ENCODE measurements at places on chromosomes 16 and 17.

DNA sequence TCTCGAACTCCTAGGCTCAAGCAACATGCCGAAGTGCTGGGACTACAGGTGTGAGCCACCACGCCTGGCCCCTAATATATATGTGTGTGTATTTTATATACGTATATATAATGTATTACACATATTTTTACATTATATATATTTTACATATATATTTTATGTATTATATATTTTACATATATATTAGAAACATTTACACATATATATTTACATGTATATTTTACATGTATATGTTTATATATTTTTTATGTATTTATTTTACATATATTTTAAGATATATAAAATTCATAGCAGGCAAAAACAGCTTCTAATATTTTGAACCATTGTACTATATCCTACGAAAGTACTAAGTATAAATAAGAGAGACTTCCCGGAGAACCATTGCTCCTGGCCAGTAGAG is 455.1 kb downstream of the XYLT1 start:
- DNase-seq, result no peak

GRCh38 chr17:62713086-62713881 is 85.8 kb downstream of the MRC2 start:
- no peak for DNase-seq

- no peak for DNase-seq
These were observed 53.3 kb downstream of the HLF start for GRCh38 chr17:55318081-55318480.

GRCh38 chr16:11319529-11320146 is 25.6 kb upstream of the RMI2 start:
- no peak for DNase-seq

DNA sequence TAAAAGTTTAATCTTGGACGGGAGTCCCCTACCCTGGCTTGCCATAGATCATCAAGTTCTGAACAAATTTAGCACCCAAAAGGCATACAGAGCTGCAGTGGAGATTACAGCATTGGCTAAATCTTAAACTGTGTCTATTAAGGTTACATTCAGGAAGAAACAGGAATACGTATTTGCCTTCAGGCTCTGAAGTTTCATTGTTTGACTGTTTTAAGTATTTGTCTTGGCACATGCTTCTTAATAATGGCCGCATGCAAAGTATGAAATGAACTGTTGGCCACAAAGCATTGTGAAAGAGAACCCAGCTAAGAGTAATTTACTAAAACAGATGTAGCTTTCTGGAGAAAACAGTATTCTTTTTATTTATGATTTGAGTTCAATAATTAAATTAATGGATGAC is 63.9 kb upstream of the CNEP1R1 start:
- DNase-seq, result no peak

GRCh38 chr17:82648742-82649331 is 593 bp upstream of the WDR45B start:
- peak; percentile 21 for DNase-seq

DNA sequence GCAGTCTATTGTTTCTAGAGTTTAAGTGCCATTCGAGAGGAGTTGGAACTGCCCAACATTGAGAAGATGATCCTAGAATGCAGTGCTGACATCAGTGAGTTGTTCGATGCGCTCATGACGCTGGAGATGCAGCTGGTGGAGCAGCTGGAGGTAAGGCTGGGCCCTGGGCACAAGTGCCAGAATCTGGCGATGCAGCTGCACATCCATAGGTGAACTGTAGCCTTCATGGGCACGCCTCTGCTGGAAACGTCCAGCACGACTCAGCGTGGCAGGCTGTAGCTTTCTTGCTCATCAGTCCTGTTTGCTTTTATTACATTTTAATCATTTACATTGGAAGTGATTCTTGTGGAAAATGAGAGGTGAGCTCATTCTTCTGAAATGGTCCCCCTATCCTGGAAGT is 31.7 kb downstream of the DRC3 start:
- no peak for DNase-seq

DNA sequence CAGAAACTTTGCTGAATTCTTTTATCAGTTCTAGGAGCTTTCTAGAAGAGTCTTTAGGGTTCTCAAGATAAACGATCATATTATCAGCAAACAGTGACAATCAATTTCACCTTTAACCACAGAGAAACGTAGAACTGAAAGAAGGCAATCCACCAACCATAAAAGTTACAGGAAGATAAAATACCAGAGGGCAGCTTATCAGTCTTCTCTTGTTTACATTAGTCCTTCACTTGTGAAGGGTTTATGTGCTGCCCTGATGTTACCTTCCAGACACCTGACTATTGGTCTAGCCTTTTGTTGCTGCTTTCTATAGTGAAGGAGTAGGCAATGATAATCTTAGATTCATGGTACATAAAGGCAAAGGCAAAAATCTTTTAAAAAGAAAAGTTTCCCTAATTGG is 73.2 kb upstream of the EFCAB3 start:
- no peak for DNase-seq

DNA sequence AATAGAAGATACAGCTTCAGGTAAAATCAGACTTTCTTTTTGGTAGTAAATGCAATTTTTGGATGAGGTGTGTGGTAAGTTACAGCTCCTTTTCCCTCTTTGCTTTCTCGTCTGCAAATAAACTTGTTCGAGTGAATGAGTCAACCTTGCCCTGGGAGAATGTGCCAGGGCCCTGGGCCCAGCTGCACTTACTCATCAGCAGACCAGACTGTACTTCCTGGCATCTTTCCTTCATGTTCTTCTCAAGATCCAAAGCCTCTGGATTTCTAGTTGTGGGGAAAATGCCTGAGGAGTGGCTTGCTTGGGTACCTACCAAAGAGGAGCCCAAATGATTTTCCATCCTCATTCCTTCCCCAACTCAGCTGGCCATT is 5.4 kb upstream of the G6PC1 start:
- DNase-seq, result no peak

DNA sequence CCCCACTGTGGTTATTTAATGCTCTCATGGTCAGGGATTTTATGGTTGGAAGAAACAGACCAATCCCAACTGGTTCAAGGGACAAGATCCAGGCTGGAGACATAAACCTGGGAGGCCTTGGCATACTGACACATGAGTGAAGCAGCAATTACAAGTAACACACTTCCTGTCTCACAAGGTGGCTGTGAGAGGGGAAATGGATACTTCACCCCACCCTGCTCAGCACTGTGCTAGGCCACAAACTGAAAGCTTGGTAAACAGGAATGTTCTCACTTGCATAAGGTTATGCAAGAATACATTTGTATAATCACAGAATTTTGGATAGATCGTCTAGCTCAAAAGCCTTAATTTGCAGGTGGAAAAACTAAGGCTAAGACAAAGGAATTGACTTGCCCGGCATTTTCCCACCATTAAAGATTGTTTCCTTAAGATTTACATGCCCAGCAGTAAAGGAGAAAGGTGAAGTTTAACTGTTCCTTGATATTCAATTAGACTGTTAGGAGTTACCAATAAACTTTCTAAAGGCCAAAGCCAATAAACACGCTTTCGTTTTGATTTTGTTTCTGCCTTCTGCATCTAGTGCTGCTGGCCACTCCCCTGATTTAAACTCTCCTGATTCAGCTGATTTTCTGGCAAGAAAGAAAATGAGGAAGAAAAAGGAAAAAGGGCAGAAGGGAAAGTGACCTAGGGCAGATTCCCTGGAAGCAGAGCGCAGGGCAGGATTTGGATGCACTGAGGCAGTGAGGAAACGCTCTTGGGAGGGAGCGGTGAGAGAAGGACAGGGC is 215.6 kb upstream of the CDH5 start:
- DNase-seq, result no peak

- DNase-seq, result no peak
These were observed 7.3 kb downstream of the NT5C start for GRCh38 chr17:75124041-75124818.

GRCh38 chr17:57412520-57413096 is 156.3 kb downstream of the MSI2 start:
- DNase-seq, result no peak

- no peak for DNase-seq
These were observed 12.6 kb upstream of the POLR3E start for GRCh38 chr16:22284637-22285036.

DNA sequence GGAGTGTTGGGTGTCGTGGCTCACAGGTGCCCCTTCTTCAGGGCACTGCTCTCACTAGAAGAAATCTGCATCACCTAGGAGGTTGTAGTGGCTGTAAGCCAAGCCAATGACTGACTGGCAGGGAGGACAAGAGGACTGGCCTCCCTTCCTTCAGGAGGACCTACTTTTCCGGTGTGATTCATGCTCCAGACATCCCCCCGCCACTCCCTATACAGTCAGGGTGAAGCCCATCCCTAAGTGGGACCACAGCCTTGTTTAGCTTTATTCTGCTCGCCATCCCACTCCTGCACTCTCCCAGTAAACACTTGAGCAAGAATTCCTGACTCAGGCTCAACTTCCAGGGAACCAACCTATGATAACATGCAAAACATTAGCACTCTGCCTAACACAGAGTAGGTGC is 67.0 kb downstream of the PLCG2 start:
- DNase-seq, result no peak

DNA sequence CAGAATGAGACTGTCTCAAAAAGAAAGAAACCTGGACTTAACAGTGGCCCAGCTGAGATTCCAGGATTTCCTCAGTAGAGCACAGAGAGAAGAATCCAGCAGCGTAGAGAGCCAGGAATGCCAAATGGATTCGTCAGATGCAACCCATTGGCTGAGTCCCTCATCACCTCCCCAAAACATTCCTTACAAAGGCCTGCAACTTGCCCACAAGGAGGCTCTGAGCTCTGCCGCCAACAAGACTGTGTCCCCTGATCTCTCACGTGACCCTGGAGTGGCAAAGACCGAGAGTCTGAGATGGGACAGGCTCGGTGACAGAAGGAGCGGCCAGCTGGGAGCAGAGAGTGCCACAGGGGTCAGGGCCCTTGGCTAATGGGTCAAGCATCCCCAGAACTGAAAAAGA is 6.9 kb upstream of the CHMP6 start:
- no peak for DNase-seq

DNA sequence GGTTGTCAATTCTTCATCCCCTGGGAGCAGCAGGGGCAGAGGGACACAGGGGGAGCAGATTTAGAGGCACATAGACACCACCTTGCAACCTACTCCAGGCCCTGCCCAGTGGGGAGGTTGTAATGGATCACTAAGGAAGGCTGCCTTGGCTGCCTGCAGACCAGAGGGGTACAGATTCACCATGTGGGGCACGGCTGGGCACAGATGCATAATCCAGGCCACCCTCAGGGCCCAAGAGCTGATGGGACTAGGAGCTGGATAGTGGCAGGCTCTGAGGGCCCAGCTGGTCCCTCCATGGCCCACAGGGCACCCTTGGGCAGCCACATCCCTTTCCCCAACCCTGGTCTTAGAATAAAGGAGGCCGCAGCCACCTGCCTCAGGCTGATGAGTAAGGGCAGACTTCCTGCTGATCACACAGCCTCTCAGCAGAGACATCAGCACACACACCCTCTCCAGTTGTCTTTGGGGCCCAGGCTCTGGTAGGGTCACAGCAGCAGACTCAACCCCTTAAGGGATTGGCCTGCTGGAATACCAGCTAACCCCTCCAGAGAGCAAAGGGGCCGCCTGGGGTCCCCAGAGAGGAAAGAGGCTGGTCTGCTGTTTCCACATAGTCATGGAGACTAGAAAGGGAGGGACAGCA is 224.9 kb downstream of the GSG1L start:
- no peak for DNase-seq

GRCh38 chr17:83121921-83122820 is 42.8 kb downstream of the METRNL start:
- DNase-seq, result no peak

GRCh38 chr16:83789642-83790401 is 18.0 kb upstream of the HSBP1 start:
- no peak for DNase-seq

DNA sequence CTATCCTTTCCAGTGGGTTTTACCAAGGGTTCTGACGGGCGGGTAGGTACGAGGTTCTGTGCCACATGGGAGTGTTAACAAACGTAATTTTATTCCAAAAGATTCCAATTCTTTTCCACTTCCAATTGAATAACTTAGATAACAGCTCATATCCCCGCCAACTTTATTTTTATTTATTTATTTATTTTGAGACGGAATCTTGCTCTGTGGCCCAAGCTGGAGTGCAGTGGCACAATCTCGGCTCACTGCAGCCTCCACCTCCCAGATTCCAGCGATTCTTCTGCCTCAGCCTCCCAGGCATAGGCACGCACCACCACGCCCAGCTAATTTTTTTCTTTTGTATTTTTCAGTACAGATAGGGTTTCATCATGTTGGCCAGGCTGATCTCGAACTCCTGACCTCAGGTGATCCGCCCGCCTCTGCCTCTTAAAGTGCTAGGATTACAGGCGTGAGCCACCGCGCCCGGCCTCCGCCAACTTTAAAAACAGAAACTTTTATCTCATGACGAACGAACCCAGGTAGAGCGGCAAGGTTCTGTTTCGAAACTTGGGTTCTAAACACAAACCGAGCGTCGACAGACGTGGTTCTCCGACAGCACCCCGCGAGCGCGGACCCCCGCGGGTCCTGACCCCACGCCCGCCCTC is 613 bp downstream of the ECI1 start:
- peak; percentile 67 for DNase-seq

DNA sequence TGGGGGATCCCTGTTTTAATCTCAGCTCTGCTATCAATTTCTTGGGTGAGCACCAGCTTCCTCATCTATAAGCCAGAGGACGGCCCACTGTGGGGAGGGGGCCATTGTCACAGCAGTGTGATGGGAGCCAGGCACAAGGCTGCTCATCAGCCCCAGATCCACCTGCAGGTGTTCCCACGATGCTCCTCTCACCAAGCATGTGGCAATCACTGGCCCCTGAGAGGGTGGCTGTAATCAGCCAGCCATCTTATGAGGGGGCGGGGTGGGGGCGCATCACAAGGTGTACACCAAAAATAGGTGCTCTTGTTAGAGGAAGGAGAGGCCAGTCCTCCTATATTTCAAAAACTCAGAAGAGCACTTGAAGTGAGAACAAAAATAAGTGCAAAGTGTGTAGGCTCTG is 31.2 kb downstream of the HNF1B start:
- no peak for DNase-seq

- no peak for DNase-seq
These were observed 3.9 kb downstream of the STAT5B start for GRCh38 chr17:42272162-42272907.

Measured in HAP-1 (cell line).